ENCODE measurements at places on chromosomes 2 and 18.

DNA sequence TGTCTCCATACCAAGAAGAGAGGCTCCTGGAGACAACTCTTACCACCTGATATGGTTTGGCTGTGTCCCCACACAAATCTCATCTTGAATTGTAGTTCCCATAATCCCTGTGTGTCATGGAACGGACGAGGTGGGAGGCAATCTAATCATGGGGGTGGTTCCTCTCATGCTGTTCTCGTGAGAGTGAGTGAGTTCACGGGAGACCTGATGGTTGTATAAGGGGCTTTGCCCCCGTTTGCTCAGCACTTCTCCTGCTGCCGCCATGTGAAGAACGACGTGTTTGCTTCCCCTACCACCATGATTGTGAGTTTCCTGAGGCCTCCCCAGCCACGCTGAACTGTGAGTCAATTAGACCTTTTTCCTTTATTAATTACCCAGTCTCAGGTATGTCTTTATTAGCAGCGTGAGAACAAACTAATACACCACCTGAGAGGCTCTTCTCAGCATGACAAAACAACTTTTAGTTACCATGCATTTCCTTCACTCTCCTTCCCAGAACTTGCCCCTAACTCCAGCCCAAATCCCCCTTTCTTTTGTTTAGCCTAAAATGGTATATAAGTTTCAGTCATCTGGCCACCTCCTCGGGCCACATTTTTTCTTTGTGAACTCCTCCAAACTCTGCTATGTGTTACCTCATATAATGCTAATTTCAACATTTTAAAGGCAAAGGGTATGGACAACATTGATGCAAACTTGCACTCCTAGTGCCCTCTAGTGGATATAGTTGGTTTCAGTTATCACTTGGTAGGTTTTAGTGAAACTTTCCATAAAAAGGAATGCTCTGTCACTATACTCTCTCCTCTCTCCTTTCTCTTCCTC is 58.6 kb upstream of the SLC25A52 start:
- DNase-seq = no peak

DNA sequence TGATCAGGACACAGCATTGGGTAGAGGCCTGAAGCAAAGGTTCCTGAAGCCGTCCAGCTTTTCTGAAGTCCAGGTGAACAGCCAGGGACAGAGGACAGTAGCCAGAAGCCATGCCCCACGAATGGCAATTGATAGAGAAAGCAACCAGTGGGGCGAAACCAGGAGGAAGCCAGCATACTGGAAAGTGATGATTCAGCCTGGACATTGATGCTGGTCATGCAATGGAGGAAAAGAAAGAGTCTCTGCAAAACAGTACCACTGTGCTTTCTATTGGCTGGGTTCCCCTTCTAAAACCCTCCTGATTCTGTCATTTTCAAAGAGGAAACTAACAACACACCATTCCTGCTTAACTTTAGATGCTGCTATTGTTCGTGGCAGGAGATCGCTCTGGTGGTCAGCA is 221.4 kb upstream of the EPAS1 start:
- DNase-seq = no peak

GRCh38 chr2:44285174-44285573 is 9.9 kb downstream of the SLC3A1 start:
- no peak for DNase-seq

- DNase-seq = no peak
Measured at GRCh38 chr2:54672590-54673456, 50.6 kb upstream of the EML6 start.

DNA sequence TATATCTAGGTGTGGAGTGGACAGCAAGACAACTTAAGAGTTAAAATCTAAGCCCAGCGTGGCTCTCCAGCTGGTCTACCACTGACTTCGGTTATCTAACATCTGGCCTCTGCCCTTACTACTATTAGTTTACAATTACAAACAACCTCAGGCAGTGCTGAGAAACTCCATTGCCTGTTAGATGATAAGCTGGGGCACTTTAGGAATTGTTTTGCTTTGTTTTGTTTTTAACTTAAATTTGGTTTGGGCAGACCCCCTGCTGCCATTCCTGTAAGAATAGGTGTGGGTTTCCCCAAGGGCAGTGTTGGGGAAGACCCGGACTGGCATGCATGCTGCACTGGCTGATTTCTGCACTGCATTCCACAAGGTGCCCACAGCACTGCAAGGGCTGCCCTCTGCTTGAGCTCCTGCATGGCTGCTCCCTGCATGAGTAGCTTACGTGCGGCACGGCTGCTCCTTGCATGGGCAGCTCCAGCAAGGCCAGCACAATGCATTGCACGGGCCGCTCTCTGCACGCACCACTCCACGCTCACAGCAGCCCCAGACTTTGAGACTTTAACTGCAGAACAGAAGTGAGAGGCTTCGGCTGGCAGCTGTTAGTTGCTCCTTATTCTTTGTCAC is 74.2 kb upstream of the SERTAD2 start:
- no peak for DNase-seq

- no peak for DNase-seq
Measured at GRCh38 chr18:62060820-62061219, 126.0 kb downstream of the PIGN start.

- DNase-seq = no peak
Measured at GRCh38 chr2:45675263-45675812, 23.9 kb downstream of the PRKCE start.
